Stimulated activated CD4-positive, alpha-beta T cell treated with anti-CD3 and anti-CD28 coated beads, TNF-alpha, amount 100 ng/mL, for 1 hour (primary cell): ENCODE measurements at places on chromosomes 5 and 9.

DNA sequence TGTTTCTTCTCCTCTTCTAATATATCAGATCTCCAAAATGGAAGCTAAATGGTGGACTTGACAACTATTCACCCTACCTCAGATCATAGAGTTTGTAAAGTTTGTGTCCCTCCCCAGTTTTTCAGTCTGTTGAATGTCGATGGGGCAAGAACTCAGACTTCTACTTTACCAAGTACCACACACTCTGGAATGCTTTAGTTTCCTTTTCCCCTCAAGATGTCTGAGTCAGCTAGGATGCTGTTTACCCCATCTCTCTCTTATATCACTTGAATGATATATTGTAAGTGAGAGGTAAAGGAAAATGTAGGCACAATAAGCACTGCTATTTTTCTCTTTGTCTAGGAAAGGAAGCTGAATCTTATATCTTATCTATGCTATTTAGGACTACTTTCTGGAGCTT, 25.9 kb upstream of the TAL2 start:
- no peak for DNase-seq

GRCh38 chr5:83312663-83313062, 158.9 kb upstream of the VCAN start:
- DNase-seq: no peak

- no peak for DNase-seq
These were observed 354 bp downstream of the NCBP1 start for GRCh38 chr9:97633859-97634490.

- DNase-seq: no peak
These were observed 1072.6 kb upstream of the COX7C start for GRCh38 chr5:85545129-85545528.

DNA sequence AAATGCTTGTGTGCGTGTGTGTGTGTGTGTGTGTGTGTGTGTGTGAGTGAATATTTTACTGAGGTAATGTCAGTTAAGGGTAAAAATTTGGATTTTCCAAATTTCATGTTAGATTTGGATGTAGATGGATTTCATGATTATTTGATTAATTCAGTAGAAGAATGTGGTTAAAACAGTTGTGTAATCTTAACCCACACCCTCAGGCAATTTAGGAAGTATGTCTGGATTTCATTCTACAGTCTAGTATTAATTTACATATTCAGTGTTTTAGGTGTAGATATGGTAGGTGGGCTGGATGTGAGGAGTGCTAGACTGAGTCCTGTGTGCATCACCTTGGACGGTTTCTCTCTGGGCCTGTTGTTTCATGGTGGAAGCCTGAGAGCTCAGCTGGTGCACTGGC, 99.1 kb upstream of the CKMT2 start:
- no peak for DNase-seq

DNA sequence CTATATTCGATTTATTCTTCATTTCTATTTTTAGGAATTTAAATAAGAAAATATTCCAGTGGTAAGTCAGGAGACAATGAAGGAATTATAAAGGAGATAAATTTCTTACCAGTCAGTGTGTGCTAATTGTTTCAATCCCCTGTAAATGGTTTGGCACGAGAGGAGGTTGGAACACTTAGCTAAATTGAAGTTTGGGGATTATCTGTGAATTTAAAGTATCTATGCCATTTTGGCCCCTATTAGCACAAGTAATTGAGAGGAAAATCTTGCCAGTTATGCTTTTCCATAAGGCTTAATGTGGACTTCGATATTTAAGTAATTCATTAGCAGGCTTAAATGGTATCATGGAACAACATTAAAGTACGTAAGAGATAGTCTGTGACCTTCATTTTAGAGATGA, 860.8 kb downstream of the PTPRD start:
- no peak for DNase-seq

DNA sequence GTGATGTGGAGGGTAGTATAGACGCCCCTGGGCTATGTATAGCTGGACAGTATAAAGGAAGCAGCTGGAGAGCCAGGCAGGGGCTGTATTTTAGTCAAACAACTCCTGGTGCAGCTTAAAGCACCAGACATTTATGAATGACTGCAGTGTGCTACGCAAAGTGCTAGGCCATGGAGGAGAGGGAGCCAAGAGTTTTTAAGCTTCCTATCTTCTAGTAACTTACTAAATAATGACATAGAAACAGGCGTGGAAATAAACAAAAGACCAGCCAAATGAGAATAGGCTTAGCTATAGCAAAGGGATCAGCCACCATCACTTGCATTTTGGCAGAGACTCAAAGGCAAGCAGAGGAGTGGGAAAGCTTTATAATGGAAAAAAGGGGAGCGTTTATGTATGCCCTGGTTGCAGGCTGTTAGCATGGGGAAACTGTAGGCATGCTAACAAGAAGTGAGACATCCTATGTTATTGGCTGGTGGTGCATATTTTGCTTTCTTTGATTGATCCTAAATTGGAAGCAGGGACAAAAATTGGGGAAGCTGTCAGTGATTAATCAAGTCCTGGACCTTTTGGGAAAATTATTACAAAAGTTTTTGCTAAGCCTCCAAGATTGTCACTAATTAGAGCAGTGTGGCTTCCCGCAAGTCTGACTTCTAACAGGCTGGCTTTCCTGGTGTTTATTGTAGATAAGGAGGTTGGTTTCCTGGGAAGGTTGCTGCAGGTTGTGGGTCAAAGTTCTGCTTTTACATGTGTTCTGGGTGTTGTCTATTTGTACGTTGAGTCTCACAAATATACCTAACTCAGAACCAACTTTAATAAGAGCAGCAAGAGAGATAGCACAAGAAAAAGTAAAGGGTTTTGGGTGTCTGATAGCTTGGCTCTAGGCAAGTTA, 46.6 kb downstream of the RAB3C start:
- DNase-seq: no peak

DNA sequence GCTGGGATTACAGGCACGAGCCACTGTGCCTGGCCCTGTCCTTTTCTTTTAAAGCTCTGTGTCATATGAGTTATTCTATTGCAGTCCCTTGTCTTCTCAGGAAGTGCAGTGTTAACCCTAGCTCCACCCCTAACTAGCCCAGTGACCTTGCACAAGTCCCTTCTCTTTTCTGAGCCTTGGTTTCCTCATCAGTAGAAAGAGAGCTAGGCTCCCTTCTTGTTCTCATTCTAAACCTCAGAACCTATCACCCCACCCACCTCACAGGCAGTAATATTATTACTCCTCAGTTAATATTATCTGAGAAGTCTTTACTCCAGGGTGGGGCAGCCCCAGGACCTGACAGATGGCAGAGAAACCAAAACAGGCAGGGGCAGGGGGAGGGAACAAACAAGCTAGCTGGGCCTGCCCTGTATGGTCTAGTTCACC, 7.2 kb downstream of the CYFIP2 start:
- DNase-seq: no peak

- DNase-seq: no peak
These were observed 7.3 kb downstream of the PKD2L2 start for GRCh38 chr5:137896560-137896959.

DNA sequence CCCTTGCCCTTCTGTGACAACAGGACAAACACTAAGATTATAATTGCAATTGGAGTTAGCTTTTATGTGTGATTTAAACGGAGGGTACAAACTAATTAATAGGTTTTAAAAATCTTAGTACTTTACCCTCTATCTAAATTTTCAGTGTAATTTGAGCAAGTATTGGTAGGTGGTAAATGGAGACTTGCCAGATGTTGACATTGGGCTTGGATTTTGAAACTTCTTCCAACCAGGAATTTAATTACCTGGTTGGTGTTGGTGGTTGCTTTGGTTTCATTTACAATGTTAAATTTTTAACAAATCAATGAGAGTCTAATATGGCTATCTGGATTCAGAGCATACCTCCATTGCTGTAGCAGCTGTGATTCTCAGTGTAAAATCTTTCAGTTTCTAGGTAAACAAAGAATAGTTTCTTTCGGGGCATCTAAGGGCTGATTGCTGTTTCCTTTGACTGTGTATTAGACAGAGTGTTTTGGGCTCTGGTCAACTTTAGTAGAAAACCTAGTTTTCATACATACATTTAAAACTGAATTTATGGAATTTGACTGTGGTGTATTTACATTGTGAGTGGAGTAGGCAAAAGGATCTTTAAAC, 1.9 kb downstream of the DAPK1 start:
- no peak for DNase-seq

GRCh38 chr5:143281226-143281625, 122.3 kb downstream of the NR3C1 start:
- no peak for DNase-seq

- no peak for DNase-seq
These were observed 258.7 kb downstream of the SPATA31D1 start for GRCh38 chr9:82247318-82247717.

GRCh38 chr5:159263569-159263905, 447 bp downstream of the UBLCP1 start:
- peak; percentile 5 for DNase-seq

DNA sequence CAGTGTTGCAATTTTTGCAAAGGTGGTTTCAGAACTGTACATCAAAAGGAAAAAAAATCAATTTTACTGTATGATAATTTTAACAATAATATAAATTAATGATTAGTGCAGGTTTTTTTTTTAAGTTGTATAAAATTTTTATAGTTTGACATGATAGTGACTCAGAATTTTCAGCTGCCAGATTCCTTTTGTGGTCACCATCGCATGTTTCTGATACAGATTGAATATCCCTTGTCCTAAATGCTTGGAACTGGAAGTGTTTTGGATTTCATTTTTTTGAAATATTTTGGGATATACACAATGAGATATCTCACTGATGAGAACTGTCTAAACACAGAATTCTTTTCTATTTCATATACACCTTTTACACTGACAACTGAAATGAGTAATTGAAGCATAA, 361.3 kb downstream of the RAB3C start:
- no peak for DNase-seq

GRCh38 chr9:32741706-32742105, 41.6 kb upstream of the TMEM215 start:
- DNase-seq: no peak

- no peak for DNase-seq
These were observed 69.7 kb downstream of the ZNF462 start for GRCh38 chr9:106932675-106933074.
